ENCODE measurements at places on chromosomes 5 and 9.

DNA sequence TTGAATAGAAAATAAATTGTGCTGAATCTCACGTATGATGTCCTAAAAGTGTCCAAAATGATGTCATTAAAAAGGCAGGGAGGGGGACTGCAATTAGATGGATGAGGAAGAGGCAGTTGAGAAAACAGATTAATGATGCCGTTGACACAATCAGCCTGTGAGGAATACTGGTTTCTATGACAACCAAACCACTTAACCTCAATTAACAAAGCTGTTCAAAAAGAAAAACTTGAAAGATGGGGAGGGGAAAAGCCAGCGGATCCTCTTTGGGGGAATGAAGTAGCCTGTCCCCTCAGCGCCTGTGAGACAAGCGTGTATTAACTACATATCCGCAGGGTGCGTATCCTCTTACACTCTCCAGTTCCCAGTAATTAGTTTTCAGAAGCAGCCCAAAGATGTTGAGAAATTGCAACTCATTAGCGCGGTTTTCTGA, 160.7 kb downstream of the TTC39B start:
- no peak for DNase-seq

- no peak for DNase-seq
Measured at GRCh38 chr5:56432321-56432720, 199.2 kb upstream of the ANKRD55 start.

DNA sequence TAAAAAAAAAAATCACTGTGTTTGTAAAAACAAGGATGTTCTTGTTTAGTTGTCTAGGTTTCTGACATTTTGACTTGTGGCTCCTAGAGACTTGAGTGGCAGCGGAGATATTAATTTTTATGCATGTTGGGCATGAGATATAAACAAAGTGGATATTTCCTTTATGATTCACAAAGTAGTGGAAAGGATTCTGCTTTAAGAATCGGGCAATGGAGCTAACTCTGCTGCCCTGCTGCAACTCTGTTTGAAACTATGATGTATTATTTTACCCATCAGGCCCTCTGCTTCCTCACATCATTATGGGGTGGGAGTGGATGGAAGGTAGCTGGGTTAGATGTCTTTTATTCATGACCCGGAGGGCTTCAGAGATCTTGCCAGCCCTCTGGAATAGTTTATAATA, 94.1 kb upstream of the CD180 start:
- DNase-seq = no peak

- DNase-seq = no peak
Measured at GRCh38 chr5:180352116-180353047, 754 bp downstream of the GFPT2 start.

- DNase-seq = no peak
Measured at GRCh38 chr5:137040641-137041340, 458.3 kb downstream of the SPOCK1 start.

DNA sequence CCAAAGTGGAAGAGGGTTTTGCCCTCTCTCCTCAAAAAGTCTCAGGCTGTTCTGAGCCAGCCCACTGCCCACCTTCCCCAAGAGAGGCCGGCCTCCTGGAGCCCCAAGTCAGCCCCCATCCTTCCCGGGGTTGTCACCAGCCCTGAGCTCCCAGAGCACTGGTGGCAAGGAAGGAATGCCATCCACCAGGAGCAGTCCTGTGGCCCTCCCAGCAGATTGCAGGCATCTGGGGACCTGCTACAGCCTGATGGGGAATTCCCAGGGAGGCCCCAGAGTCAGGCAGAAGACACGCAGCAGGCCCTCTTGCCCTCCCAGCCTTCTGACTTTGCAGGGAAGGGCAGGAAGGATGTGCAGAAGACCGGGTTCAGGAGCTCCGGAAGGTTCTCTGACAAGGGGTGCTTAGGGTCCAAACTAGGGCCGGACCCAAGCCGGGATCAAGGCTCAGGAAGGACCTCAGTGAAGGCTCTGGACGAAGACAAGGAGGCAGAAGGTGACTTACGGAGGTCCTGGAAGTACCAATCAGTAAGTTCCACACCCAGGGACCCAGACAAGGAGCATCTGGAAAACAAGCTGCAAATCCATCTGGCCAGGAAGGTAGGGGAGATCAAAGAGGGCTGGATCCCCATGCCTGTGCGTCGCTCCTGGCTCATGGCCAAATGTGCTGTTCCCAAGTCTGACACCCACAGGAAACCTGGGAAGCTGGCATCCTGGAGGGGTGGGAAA, 3.7 kb downstream of the SPATA31E1 start:
- DNase-seq = no peak

- DNase-seq = no peak
Measured at GRCh38 chr5:175753536-175754402, 95.9 kb downstream of the HRH2 start.

DNA sequence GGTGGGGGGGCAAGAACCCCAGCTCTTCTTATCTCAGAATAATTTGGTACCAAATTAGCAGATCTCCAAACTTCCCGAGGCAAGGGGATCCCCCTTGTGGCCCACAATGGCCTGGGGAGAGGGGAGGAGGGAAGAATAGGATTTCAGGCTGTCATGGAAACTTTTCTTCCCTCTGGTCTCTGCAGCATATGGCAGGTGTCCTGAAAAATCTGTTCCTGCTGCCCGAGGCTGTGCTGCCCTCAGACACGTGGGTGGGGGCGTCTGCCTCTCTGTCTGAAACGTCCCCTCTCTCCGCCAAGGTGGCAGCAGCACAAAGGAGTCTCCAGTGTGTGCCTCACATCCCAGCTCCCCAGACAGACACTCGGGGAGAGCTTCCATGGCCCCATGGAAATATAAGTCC, 34.0 kb downstream of the CCNJL start:
- DNase-seq = no peak

- DNase-seq = no peak
Measured at GRCh38 chr5:42648036-42648435, 108.6 kb upstream of the CCDC152 start.

GRCh38 chr5:77282337-77283027, 72.0 kb downstream of the PDE8B start:
- DNase-seq = no peak

GRCh38 chr5:68181039-68181599, 34.4 kb upstream of the PIK3R1 start:
- no peak for DNase-seq

DNA sequence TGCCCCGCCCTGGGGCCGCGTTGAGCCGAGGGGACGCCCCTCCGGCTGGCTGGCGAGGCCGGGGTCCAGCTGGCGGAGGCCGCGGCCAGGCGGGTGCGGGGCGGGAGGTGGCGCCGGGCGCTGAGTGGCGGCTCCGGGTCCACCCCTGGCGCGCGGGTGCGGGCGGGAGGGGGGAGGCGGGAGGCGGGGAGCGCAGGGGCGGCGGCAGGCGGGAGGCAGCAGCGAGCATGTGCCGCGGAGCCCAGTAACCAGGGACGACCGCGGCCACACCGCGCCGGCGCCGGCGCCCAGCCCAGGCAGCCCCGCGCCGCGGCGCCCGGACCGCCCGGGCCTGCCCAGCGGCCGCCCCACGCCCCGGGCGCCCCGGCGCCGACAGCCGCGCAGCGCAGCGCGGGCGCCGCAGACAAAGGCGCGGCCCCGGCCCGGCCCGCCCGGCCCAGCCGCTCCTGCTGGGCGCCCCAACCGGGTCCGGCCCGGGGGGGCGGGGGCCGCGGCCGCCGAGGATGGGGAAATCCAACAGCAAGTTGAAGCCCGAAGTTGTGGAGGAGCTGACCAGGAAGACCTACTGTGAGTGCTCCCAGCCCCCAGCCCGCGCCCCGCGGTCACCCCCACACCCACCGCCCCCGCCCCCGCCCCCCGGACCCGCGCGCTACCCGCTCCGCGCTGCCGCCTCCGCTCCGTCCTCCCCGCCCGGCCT, at the start of gene NCS1:
TSS of gene NCS1 (plus strand) at position 244 of the 697 bp plus-strand sequence. CDS start at position 504, 260 bp downstream.
- no peak for DNase-seq

- no peak for DNase-seq
Measured at GRCh38 chr9:129394061-129394885, 216.2 kb upstream of the IER5L start.

DNA sequence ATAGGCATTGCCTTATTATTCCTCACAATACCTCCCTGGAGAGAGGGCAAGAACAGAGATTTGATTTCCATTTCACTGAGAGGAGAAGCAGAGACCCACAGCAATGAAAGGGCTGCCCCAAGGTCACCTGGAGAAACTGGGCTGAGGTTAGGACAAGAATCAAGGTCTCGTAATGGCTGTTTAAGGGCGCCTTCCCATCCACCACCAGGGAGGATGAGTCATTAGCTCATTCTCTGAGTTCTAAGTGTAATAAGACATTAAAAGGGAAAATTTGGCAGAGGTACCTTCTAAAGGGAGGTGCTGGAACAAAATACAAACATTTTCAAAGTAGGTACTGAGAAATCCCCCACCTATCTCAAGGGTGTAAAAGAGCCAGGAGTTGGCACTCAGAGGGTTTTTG, 52.6 kb upstream of the TCERG1 start:
- DNase-seq = no peak

- DNase-seq = no peak
Measured at GRCh38 chr5:179128976-179129375, 68.8 kb downstream of the ZNF354C start.

DNA sequence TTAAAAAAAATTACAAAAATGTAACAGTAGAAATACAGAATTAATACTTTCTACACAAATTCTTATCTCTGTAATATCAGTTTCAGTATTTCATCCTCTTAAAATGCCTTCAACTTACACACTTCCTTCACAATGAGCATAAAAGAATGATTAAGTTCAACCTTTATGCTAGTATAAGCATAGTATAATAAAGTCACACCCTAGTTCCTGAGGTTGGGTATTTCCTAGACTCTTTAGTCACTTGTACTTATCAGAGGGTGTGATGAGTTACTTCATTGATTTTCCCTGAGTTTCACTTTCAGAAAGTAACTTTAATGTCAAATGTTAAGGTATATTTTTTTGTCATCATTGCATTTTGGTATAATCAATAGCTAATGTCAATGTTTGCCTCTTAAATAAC, 302.4 kb downstream of the PDE4D start:
- no peak for DNase-seq

GRCh38 chr9:126401107-126401506, 74.5 kb downstream of the MVB12B start:
- no peak for DNase-seq

- no peak for DNase-seq
Measured at GRCh38 chr9:479971-480350, 265.3 kb downstream of the DOCK8 start.

- no peak for DNase-seq
Measured at GRCh38 chr5:57411982-57412381, 70.6 kb downstream of the ACTBL2 start.

Measured in activated CD8-positive, alpha-beta memory T cell treated with anti-CD3 and anti-CD28 coated beads for 1 hour (primary cell).